ENCODE measurements at places on chromosomes 1 and 21. TPM values are rescaled to one million over a fixed set of nuclear protein-coding genes. Genes with fewer than 3 reads are reported as not detected.
A peak's percentile ranks its signal among the peaks of the same experiment; 100 is the strongest.

DNA sequence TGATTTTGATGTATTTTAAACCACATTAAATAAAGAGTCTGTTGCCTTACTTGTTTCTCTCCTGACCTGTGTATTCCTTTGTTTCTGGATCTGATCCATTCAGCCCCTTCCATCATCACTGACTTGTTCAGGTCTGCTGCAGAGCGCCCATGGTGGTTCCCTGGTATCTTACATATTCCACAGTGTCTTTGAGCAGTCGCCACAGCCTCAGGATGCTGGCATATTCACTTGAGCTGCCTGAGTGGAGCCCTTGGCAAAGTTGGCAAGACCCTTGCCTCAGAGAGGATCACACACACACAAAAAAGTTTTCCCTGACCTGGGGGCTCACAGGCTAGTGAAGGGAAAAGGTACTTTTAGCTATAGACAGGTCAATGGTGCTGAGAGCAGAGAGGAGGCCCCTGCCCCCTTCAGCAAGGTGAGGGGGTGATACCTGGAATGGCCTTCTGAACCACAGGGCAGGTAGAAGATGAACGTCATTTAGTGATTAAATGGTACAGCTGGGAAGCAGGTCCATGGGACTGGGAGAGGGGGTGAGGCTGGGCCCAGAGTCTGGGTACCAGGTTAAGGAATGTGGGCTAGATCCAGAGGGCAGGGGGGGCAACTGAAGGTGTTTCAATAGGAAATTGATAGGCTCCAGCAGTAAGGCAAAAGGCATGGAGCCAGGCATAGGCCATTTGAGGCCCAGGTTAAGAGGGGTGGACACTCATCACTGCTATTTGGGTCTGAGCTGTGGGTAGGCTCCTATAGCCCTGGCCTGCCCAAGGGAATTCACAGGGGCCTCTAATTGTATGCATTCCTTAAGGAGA lies 2.0 kb upstream of the CCDC28B start:
- no peak for DNase-seq

DNA sequence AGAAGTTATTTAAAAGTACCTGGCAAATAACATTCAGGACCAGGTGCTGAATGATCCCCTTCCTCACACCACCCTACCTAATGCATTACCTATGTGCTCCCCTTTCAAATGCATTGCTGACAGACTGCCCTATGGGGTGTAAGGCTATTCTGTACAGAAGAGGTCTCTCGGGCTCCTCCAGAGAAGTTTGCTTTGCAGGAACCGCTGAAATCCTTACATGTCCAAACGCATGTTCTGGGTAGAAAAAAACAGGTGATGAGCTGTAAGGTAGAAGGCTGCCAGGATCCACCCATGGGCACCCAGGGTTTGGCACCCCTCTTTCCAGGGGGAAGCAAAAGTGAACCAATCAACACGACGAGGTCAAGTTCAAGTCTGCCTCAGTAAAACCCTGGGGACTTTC lies 58.3 kb upstream of the TARBP1 start:
- no peak for DNase-seq

- DNase-seq = no peak
Observed at GRCh38 chr1:172134087-172134731, 286.3 kb upstream of the C1orf105 start.

DNA sequence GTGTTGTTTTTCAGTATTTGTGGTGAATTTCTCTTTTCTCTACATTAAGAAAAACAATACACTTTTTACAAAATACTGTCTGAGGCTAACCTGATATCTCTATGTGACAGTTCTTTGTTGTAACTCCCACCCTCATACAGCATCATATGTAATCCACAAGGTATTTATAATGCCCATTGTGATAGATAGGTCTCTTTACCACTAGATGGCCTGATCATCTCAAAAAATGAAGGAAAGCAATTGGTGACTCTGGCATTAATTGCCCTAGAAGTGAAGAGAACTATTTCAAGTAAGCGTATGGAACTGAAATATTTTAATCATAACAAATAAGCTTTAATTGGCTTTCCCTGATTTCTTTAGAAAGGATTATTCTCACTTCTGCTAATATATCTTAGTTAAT lies 36.2 kb upstream of the HFM1 start:
- no peak for DNase-seq

DNA sequence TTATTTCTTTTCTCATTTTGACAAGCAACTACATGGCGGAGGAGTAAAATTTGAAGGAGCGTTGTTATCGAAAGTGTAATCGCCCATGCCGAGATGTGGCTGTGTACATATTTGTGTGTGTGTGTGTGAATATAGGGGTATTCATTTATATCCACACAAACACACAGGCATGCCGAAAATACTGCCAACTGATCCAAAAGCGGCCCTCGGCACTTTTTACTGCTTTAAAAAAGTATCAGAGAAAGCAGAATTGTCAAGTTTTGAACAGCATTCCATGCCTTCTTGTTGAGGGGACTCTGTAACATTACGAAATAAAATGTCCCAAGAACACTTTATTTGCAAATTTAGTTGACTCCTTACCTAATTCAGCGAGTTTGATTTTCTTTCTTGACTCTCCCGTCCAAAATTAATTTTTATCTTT lies 1.1 kb downstream of the PBX1 start:
- DNase-seq = no peak

GRCh38 chr1:64864018-64864940 lies 102.1 kb downstream of the JAK1 start:
- peak; percentile 47 for DNase-seq

GRCh38 chr1:56806804-56807203 lies 12.4 kb downstream of the FYB2 start:
- no peak for DNase-seq

DNA sequence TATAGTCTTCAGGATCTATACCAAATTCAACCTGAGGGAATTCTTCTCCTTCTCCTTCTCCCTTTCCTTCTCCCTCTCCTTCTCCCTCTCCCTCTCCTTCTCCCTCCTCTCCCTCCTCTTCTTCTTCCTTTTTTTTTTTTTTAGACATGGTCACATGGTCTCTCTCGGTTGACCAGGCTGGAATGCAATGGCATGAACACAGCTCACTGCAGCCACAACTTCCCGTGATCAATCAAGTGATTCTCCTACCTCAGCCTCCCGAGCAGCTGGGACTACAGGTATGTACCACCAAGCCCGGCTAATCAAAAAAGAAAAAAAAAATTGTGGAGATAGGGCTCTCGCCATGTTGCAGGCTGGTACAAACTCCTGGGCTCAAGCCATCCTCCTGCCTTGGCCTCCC lies 51.5 kb downstream of the DNAI4 start:
- DNase-seq = no peak

DNA sequence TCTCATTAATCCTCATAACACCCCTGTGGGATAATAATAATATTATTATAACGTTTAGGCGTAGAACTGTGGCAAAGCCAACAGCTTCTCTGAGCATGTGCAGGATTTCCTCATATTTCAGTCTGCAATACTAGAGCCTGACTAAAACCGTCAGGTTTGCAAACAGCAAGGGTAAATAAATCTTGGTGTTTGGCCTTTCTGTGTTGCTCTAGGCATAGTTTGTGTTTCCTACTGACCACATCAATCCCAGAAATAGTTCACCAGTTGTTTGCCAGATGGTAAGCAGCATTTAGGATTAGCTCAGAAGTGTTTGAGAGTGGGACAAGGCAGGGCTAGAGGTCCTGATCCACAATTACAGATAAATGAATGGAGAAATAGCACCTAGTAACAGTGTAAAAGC lies 2.8 kb upstream of the KCNA3 start:
- DNase-seq = no peak

GRCh38 chr1:209531006-209531405 lies 52.5 kb upstream of the CAMK1G start:
- DNase-seq = no peak

PODN gene
- 5.3 TPM for total RNA-seq

ZMYM4 gene
- total RNA-seq = 24.9 TPM

S100B gene
- 5.8 TPM for total RNA-seq

POU3F1 gene
- total RNA-seq = 3.4 TPM

COL6A1 gene
- 145 TPM for total RNA-seq
